ENCODE measurements at places on chromosomes 5 and 9.

- no peak for DNase-seq
Observed at GRCh38 chr5:8355981-8356380, 487.0 kb downstream of the MTRR start.

- no peak for DNase-seq
Observed at GRCh38 chr5:133907075-133907474, 61.4 kb downstream of the C5orf15 start.

DNA sequence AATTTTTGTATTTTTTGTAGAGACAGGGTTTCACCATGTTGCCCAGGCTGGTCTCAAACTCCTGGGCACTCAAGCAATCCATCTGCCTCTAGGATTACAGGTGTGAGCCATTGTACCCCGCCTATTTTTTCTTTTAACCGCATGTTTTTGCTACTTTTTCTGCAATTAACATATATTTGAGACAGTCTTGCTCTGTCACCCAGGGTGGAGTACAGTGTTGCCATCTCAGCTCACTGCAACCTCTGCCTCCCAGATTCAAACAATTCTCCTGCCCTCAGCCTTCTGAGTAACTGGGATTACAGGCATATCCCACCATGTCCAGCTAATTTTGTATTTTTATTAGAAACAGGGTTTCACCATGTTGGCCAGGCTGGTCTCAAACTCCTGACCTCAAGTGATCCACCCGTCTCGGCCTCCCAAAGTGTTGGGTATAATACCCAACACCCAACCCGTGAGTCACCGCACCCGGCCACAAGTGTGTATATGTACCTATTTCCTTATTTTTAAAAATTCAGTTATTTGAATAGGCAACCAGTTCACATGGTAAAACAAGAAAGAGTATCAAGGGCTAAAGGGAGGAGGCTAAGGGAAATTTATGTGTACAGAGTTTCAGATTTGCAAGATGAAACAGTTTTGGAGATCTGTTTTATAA lies 13.3 kb downstream of the PHAX start:
- DNase-seq: no peak

DNA sequence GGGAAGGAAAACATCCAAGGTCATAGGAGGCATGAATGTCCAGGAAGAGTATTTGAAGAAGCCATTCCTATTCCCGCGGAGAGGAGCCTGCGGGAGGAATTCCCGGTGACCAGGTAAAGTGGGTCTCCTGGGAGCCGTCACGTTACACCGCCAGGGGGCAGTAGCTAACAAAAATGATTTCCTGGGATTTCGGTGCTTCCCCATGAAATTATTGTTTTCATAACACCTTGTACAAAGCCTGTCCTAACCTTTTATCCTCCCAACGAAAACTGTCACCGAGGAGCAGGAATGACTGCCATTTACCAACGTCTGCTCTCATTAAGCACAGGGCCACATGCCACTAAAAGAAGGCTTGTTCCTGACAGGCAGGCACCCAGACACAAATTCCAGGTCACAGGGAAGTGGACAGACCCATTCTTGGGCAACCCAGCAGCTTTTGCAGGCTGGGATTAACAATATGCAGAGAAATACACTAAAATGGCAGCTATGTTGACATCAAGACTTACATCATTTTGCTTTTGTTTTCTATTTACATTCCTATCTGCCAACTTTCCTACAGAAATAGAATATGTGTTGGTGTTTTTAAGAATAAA lies 41.2 kb upstream of the CTSL start:
- peak; percentile 13 for DNase-seq

GRCh38 chr5:75522025-75522424 lies 10.3 kb downstream of the POLK start:
- no peak for DNase-seq

GRCh38 chr5:116581910-116582309 lies 7.3 kb upstream of the SEMA6A start:
- no peak for DNase-seq

DNA sequence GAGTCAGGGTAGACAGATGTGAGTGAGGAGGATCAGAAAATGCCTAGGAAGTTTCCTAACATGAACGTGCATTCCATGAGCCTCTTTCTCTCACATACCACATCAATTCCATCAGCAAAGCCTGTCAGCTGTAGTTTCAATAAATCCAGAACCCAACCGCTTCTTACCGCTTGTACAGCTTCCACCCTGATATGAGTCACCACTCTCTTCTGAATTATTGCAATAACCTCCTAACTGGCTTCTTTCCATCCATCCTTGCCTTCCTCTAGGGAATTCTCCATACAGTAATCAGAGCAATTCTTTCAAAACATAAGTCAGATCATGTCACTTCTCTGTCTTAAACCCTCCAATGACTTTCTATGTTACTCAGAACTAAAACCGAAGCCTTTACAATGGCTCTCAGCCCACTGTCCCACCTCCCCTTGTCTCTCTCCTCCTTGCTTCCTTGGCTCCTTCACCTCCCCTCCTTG lies 8.1 kb upstream of the RAD23B start:
- peak; percentile 100 for DNase-seq

DNA sequence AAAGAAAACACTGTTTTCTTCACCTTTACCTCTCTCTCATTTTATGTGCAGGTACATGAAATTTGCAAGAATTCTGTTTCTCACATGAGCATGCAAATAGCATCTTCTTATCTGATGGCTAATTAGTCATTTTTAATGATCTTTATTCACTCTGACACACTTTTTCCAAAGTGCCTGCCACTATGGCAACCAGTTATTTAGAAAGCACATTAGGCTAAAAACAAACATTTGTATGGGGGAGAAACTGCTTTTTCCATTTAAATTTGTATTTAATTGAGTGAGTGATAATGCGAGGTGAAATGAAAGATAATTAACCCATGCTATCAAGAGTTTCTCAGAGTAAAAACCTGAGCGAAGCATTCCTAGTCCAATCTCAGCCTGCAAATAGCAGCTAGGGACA lies 365.0 kb downstream of the MAT2B start:
- DNase-seq: no peak

DNA sequence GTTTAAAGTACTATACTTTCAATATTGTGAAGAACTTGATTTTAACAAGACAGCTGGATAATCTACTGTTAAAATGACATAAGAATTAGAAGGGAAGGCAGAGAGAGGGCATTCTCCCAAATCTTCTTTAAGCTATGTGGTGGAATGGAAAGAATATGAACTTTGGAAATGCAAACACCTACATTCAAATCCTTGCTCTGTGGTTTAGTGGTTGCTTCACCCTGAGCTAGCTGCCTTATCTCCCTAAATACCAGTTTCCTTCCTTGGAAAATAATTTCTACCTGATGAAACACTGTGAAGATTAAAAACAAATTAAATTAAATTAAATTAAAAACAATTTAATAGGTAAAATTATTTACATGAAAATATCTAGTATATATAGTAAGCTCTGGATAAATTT lies 98.5 kb downstream of the GPR21 start:
- no peak for DNase-seq

- peak; percentile 10 for DNase-seq
Observed at GRCh38 chr5:96790961-96791504, 16.7 kb downstream of the ERAP1 start.
